Epithelial cell of proximal tubule (primary cell): ENCODE measurements at places on chromosomes 1 and 21.

- no peak for DNase-seq
These were observed 243.1 kb upstream of the PKN2 start for GRCh38 chr1:88441022-88441421.

GRCh38 chr1:61158591-61158990, 76.2 kb downstream of the NFIA start:
- DNase-seq, result no peak

- no peak for DNase-seq
These were observed 21.6 kb downstream of the RIT1 start for GRCh38 chr1:155889566-155889965.

DNA sequence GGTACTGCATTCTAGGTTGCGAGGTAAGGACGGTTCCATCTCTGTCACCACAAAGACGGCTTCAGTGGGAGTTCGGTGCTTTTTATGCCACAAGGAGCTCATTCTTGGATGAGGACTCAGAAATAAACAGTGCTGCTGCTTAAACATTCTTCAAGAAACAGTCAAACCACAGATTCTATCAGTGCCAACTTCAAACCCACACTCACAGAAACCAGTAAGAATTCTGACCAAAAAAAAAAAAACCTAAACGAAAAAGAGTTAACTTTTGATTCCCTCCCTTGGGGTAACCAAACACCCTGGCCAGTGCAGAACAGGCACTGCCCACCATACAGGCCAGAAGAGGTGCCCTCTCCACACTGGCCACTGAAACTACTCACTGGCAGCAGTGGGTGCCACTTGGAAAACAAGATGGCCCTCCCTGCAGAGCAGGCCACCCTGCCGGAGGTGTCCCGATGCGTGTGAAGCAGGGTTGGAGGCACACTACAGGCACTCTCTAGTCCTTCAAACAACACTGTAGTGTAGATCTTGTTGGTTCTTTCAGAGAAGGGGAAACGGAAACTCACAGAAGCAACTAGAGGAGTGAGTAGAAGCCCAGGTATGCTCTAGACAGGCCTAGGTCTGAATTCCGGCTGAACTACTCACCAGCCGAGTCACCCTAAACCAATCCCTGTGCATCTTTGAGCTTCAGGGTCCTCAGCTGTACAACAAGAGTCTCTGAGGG, 87.3 kb upstream of the TLR5 start:
- DNase-seq, result no peak

DNA sequence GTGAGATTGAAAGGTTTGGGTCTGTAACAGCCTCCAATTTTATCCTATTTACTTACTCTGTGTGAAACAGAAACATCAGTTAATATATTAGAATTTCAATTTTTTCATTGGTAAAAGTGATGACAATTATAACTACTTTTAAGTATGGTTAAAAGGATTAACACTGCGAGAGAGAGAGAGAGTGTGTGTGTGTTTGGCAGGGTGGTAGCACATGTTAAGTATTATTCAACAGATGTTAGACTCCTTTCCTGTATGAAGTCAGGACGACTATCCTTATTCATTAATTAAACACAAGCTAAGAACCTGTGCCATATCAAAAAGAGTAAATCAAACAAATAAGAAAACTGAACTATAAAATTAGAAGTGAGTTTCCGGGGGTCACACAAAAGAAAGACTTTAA, 662.5 kb downstream of the PLPP3 start:
- DNase-seq, result no peak

DNA sequence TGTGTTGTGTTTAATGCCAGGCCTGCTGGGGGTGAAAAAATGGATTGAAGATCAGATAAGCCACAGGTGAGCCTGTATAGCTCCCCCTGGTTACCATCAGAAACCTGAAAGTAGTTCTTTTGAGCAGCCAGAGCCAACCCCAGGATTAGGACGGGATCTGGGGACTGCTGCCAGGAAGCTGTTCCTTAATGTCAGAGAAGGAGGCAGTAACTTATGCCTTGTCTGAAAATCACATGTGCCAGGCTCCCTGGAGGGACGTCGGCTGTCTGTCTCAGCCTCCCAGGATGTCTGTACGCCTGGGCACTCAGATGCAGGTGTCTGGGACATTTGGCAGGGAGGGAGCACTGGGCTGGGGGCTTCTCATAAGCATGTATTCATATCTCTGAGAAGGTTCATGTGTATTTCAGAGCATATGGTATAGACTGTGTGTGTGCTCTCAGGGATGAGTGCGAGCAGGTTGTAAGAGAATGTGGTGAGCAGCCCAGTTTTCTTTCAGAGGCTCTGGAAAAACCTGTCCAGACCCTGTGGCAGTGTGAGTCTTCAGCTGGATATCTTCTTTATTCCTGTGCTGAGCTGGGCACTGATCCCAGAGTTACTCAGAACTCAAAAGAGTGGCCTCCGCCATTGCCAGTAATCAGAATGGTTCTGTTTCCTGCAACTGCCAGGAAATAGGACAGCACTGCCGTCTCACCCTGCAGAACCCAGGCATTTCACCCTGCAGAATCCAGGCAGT, 2.8 kb downstream of the FAM43B start:
- no peak for DNase-seq

DNA sequence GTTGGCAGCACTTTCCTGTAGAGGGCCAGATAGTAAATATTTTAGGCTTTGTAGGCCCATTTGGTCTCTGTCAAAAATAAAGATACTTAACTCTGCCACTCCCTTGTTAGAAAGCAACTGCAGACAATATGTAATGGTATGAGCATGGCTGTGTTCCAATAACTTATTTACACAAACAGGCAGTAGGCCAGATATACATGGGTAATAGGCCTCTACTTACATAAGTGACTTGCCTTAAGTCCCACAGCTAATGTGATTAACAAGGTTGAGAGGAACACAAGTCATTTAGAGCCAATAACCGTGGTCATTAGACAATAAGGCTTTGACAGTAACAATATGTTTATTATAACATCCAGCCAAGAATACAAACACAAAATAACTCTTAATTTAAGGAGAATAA, 17.4 kb downstream of the CCT8 start:
- DNase-seq, result no peak

- DNase-seq, result no peak
These were observed 46.1 kb downstream of the FGGY start for GRCh38 chr1:59342801-59343575.

- DNase-seq, result no peak
These were observed 349.7 kb upstream of the ESRRG start for GRCh38 chr1:217072926-217073325.
